ENCODE measurements at places on chromosomes 16 and 17.

GRCh38 chr16:22874394-22874793 lies 60.4 kb downstream of the HS3ST2 start:
- no peak for DNase-seq

- DNase-seq = no peak
These were observed 5.4 kb upstream of the CRYBA1 start for GRCh38 chr17:29240968-29241963.

DNA sequence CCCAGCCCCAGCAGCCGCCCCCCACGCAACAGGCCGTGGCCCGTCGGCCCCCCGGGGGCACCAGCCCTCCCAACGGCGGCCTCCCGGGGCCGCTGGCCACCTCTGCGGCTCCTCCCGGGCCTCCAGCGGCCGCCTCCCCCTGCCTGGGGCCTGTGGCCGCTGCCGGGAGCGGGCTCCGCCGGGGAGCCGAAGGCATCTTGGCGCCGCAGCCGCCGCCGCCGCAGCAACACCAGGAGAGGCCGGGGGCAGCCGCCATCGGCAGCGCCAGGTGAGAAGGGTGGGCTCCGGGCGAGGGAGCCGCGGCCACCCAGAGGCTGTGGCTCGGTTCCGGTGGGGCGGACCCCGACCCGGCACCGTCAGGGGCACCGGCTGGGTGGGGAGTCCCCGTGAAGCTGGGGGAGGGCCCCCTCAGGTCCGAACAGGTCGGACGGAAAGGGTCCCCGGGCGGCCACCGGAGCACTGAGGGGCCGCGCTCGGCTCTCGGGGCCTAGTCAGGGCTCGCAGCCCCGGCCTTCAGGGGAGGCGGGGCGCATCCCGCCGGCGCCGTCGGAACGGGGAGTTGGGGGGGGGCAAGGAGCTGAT lies 583 bp downstream of the ATXN2L start:
- DNase-seq = no peak

- no peak for DNase-seq
These were observed 15.1 kb downstream of the BAIAP2 start for GRCh38 chr17:81049973-81050551.

DNA sequence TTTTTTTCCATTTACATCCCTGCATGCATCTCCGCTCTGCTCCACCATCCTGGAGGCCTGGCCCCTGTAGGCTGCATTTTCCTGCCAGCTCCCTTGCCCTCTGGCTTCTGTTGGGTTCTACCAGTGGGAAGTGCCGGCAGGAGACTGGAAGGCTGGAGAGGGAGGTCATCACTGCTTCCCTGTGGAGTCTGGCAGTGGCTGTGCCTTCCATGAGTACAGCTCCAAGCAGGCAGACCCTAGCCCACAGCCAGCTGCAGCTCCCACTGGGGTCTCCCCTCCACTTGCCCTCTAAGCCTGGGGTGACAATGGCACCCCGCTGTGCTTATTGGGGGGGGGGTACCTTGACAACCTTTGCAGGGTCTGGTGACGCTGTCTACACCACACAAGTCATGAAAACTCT lies 37.3 kb downstream of the MMP15 start:
- DNase-seq = no peak

DNA sequence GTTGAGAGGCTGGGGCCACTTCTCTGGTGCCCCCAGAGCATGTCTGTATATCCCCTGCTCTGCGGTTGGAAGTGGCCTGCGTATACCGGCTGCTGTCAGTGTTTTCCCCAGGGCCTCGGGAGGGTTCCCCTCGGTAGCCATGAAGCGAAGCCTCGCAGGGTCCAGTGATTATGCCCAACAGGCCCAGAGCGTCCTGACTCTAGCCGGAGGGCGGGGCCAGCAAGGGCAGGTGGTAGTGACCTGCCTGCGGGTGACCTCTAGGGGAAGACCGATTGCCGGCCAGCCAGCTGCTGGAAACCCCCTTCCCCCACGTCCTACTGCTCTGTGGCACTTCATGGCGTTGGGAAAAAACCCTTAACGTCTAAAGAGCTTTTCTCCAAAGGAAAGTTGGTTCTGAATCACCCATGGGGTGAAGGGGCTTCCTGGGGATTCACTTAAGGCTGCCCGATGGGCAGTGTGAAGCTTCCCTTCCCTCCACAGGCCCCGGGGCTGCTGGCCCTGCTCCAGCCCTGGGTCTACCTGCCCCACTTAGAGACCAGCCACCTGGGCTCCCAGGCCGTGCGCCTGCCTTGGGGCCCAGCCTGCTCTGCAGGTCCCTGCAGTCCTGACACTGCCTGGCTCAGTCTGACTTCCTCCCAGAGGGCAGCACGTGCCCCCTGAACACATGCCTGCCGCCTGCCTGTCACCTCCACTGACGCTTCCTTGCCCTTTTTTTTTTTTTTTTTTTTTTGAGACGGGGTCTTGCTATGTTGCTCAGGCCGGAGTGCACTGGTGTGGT lies 72.8 kb downstream of the SOCS1 start:
- DNase-seq = no peak

- DNase-seq = no peak
These were observed 23.1 kb upstream of the DOK4 start for GRCh38 chr16:57509231-57509923.

- no peak for DNase-seq
These were observed 15.0 kb upstream of the CACNG4 start for GRCh38 chr17:66949501-66949900.

- no peak for DNase-seq
These were observed 595.4 kb downstream of the MAF start for GRCh38 chr16:79005096-79005495.

GRCh38 chr16:7405166-7405565 lies 72.5 kb downstream of the RBFOX1 start:
- DNase-seq = peak; percentile 60

DNA sequence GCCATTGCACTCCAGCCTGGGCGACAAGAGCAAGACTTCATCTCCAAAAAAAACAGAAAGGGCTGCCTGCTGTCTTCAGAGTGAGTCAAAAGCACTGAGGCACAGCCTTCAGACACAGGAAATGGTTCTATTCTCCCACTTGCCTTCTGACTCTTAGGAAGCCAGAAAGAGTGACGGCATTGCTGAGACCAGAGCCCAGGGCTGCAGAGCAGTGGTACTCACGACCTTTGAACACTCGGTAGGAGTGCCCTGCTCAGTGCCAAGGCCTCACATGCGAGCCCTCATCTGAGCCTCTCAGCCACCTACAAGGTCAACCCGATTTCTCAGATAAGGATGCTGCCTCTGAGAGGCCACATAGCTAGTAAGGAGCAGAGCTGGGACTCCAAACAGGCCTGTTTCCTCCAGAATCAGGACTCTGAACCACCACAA lies 3.5 kb upstream of the ITGAE start:
- DNase-seq = no peak

DNA sequence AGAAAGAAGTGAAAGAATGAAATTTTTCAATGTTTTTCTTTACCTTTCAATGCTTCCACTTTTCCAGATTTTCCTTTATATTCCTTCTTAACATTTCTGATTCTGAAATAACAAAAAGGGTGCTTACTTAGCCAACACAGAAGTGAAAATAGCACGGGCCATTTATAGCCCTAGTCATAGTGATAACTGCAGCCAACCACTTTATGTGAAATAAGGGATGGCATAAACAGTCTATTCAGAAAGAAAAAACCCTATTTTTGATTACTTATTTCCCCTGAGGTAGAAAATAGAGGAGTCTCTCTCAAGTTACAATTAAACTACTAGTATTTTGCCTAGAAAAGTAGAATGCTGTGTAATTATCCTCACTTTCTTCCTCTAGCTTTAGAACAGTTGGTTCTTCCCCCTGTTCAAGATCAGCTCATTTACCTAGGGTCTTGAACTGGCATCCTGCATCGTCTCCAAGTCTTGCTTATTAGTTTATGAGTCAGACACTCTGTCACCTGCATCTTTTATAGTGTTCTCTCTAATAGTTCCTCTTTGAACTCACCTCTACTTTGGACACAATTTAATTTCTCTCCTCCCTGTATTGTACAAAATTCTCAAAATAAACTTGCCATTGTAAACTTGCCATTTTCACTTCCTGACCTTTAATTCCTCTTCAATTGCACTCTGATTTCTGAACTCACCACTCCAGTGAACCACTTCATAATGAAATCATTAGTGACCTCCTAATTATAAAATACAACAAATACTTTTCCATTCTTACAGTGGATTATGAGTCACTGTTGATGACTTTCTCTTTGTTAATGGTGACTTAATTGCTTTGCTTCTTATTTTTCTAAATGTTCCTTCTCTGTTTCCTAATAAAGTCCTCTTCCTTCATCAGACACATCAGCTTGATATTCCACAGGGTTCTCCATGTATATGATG lies 23.6 kb downstream of the ABCA6 start:
- no peak for DNase-seq

DNA sequence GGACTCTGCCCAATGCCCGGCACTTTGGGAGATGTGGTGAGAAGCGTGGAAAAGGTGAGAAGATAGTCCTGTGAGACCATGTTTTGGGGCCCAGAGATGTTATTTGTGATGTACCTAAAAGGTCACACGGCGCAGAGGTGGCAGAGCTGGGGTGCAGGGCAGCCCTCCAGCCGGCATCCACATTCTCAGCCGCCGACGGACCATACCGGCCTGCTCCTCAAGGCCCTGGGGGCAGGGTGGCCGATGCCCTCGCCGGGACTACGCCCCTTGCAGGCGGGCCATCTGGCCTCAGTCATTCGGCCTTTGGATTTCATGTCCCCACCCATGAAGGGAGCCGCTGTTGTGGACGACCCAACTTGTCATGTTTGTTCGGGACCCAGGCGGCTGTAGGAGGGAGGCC lies 131.4 kb upstream of the GSE1 start:
- DNase-seq = no peak

DNA sequence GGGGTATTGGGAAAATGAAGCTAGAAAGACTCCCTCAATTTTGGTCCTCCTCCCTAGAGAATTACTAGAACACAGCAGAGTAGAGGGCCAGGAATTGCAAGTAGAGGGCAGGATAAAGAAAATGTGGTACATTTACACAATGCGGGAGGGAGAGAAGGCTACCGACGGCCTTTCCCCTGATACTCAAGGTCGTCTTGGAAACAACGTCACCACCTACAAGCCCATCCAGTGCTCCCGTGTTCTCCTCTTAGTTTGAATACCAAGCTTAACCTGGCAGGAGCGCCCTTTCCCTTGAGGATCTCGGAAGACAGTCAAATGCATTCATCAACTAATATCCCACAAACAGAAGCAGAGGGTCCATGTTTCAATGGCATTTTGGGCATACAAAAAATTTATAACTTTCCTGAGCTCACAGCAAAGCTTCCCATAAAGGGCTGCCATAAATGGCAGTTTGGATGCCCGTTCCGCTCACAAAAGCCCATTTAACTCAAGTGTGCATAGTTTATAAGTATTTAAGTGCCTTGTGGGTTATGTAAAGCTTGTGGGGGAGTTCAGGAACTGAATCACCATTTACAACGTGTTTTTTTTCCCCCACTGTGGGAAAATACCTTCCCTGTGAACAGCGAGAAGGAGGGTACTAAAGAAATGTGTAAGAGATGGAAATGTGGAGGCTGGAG lies 414.6 kb downstream of the SLC39A11 start:
- DNase-seq = no peak
